ENCODE measurements at places on chromosomes 4 and X. TPM values are rescaled to one million over a fixed set of nuclear protein-coding genes. Genes with fewer than 3 reads are reported as not detected.

The GPR50 gene
- total RNA-seq: not detected

The FAM184B gene
- not detected for total RNA-seq

DNA sequence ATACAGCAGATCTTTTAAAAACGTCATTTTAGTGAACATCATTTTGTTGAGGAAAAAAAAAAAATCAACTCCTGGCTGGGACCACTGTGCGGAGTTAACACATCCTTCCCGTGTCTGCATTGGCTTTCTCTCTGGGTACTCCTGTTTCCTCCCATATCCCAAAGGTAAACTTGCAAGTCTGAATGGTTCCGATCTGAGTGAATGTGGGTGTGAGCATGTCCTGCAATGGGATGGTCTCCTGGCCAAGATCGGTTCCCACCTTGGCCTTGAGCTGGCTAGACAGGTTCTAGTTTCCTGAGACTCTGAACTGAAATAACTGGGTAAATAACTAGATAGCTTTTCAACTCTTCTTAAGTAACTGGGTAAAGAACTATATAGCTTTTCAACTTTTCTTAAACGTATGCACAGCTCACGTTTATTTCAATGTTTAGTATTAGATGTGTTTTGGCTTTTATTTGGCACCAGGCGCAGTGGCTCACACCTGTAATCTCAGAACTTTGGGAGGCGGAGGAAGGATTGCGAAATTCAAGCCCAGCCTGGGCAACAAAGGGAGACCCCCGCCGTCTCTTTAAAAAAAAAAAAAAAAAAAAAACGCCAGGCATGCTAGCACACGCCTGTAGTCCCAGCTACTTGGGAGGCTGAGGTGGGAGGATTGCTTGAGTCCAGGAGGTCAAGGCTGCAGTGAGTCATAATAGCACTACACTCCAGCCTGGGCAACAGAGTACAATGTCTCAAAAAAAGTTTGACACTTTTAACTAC is 14.0 kb downstream of the RBMX start:
- DNase-seq: no peak

The SPIN3 gene
- 9.3 TPM for total RNA-seq

The FAM236D gene
- not detected for total RNA-seq

The GSX2 gene
- not detected for total RNA-seq
